Type B pancreatic cell (in vitro differentiated cells): ENCODE measurements at places on chromosomes 16 and 17.

DNA sequence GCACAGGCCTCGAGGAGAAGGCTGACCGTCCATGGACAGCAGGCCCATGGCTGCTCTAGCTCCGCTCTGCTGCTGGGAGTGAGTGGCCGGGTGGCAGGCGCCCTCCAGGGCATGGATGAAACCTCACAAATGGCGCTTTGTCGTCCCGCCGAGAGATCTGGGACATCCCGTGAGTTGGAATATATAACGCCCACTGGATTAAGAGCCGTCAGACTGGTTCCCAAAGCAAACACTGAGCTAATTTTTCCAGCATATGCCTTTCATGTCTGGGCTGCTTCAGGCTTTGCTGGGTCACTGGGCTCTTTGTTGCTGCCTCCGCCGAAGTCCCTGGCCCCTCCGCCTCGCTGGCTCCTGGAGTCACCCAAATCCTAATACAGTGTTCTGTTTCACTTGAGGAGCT is 266.3 kb downstream of the FOXL1 start:
- no peak for DNase-seq

DNA sequence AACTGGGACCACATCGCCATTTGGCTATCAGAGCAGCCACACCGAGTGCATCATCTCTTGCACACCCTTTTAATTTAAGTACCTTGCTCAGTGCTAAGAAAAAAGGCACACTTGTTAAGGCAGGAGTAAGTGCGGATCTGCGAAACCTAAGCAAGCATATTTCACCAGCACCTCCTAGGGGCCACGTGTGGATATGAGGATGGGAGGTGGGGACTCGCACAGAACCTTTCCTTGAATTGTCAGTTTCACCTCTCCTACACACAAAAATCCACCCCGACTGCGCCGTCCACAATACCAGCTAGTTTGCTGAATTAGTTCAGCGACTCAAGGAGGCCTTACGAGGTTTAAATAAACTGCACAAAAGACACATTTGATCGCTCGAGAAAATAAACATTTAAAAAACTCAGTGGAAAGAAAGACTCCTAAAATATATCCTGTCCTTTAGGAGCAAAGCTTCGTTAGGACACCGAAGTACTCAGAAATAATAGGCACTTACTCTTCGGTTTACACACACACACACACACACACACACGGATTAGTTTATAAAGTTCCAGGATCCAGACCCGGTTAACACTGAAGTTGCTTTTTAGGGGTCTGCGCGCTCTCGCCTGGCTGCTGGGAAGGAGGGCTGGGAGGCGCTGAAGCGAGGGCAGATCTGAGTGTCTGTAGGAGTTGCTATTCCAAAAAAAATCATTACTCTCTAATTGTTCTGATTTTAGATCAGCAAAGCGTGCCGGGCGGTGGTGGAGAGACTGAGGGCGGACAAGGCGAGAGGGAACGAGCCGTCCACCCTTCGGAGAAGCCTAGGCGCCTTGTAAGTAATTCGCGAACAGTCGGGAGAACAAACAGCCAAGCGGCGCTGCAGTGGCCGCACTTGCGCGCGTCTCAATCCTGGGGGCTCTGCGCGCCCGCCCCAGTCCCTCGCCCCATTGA is 1.0 kb upstream of the KCNJ2 start:
- DNase-seq = no peak

DNA sequence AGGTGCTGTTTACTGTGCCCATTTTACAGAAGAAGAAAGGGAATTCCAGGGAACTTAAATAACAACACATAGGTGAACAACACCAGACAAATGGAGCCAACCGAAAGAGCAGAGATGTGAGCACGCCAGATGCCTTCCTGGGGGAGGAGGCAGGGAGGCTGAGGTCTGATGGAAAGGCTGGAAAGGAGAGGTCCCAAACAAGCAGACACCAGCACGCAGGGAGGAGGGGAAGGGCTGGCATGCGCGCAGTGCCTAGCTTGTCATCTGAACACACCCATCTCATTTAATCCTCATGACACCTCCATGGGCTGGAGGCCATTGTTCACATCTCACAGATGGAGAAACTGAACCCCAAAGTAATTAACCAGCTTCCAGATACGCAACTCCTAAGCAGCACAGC is 20.9 kb upstream of the CACNG5 start:
- DNase-seq = no peak

GRCh38 chr17:40500709-40501108 is 714 bp downstream of the TNS4 start:
- DNase-seq = no peak

DNA sequence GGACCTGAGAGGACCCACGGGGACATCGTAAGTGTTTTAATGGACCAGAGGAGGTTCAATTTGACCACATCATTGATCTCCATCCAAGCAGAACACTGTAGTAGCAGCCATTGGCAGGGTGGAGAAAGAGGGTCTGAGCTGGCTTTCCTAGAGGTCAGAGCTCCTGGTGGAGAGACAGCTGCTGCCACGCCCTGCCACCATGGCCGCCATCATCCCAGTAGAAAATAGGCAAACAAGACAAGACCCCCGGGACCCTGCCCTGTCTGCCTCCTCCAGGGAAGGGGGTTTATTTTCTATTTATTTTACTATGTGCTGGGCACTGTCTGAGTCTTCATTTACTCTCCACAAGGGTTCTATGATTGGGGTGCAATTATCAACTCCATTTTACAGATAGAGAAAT is 11.4 kb upstream of the ITGA3 start:
- DNase-seq = no peak

- DNase-seq = no peak
These were observed 941.5 kb upstream of the EEF2KMT start for GRCh38 chr16:6038941-6039645.

GRCh38 chr16:60788631-60789030 is 1247.6 kb downstream of the CDH8 start:
- no peak for DNase-seq

DNA sequence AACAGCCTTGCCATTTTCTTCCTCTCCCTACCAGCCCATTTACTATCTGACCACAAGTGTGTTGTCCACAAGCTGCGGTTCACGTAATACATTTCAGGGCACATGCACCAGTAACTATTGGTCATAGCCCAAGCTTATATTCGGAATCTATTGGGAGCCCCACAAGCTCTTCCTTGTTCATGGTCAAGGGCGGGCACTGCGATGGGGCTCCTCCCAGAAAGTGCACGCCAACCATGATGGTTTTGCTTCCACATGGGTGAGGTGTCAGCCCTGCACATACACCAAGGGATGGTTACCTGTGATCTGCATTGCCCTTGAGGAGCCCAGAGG is 12.1 kb downstream of the THRA start:
- DNase-seq = no peak

GRCh38 chr16:67260426-67261063 is 11.8 kb downstream of the SLC9A5 start:
- no peak for DNase-seq

- no peak for DNase-seq
These were observed 1.8 kb downstream of the KCNJ2 start for GRCh38 chr17:70171159-70171558.

DNA sequence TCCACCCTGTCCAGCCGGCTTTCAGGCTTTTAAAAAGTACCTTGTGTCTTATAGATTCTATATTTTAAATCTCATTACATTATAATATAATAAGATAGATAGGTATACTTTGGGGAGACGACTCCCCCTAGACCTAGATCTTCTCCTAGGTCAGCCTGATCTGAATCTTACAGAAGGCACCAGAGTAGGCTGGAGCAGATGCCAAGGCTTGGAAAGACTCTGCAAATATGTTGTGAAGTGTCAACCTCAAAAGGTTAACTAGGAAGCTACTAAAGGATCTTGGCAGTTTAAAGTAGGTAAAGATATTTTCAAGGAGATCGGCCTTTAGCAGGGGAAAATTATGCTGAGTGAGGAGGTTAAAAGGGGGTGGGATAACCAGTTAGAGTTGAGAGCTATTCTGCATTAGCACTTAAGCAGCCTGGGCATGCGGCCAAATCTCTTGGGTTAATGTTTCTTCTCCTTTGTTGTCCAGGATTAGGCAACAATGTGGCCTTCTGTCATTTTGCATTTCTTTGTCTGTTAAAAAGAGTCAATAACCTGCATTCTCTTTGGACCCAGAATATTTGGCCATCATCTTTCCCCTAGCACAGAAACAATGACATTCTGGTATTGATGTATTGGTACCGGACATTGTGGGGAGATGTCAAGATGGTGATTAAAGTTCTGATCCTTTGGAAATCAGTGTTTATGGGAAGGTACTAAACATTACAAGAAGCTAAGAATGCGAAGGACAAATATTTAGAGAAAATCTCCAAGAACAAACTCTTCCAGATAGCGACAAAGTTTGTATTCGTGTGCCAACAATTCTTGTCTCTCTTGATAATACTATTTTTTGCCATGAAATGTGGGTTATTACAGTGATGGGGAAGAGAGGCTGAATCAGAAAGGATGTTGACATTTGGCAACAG is 51.2 kb upstream of the DHX40 start:
- peak; percentile 66 for DNase-seq

DNA sequence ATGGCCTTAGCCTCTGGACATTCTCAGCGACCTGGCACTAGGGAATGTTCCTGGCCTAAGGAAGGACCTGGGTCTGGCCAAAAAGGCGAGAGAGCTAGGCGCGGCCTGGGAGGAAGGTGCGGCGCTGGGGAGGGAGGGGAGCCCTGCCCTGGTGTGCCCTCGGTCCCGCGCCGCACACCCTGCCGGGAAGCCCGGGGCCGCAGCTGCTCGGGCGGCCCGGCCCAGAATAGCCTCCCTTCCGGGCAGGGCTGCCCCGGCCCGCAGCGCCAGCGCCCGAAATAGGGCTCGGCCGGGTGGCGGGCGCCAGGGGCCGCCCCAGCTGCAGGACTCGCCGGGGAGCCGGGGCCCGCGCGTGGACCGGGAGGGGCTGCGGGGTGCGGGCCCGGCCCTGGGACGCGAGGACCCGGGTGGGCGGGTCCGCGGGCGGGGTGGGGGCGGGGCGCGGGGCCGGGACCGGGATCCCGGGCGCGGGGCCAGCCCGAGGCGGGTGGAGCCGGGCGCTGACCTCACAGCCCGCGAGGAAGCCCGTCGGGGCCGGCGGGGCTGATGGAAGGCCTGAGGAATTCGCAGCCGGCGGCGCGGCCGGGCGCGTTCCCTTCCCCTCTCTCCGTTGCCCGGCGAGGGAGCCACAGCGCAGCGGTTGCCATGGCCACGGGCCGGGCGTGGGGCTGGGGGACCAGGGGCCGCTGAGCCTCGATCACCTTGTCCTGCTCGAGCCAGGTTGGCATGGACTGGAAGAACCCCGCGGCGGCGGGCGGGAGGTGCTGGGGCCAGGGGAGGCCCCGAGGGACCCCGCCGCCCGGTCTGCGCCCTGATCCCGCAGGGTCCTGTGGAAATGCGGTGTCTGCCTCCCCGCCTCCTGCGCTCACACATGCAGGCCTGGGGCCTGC is 18.1 kb downstream of the SOCS3 start:
- no peak for DNase-seq

GRCh38 chr16:19283637-19284036 is 1.9 kb upstream of the CLEC19A start:
- DNase-seq = no peak

GRCh38 chr16:48836636-48837035 is 226.7 kb upstream of the N4BP1 start:
- no peak for DNase-seq

DNA sequence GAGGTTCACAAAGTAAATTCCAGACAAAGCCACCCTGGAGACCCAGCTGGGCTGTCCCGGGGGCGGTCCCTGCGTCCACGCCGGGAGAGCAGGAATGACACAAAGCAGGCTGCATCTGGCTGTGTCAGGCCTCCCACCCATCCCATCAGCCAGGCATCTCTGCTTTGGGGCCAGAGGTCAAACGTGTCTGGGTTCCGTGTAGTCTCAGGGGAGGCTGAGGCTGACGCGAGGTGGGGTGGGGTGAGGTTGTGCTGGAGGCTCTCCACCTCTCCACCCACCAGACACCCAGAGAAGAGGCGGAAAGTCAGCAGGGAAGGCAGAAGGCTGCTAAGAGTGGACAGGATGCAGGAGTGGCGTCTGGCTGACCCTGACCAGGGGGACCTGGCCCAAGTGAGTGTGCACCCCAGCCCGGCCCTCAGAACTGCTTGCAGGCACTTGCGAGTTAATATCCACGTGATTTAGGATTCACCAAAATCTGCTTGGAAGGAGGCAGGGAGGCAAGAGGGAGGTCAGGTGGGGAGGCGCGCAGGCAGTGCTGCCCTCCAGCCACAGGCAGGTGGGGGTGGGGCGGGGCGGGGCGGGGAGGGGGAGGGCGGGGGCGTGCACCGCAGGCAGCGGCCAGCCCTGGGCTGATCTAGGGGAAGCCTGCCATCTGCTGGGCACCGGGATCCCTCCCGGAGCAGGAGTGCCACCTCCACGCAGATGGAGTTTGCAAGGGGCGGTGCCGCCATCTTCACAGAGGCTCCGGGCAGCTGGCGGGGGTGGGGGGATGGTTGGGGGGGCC is 44.3 kb downstream of the TBC1D16 start:
- peak; percentile 86 for DNase-seq

- DNase-seq = no peak
These were observed 77.0 kb downstream of the MYH13 start for GRCh38 chr17:10295728-10296343.

DNA sequence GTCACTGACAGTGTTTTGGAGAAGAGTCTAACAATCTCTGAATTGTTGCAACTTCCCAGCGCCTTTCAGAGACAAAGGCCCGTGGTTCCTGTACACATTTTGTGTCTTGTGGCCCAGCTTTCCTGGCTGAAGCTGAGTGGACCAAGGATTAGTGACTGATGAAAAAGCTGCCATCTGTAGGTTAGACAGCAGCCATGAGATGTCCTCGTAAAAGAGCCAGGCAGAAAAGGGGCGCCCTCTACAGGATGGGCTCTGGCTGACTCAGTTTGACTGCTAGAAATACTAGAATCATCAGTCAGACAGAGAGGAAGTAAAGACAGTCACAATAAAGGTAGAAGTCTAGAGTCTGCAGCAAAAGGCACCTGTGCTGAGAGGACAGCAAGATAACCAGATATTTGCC is 26.5 kb upstream of the NF1 start:
- DNase-seq = no peak

DNA sequence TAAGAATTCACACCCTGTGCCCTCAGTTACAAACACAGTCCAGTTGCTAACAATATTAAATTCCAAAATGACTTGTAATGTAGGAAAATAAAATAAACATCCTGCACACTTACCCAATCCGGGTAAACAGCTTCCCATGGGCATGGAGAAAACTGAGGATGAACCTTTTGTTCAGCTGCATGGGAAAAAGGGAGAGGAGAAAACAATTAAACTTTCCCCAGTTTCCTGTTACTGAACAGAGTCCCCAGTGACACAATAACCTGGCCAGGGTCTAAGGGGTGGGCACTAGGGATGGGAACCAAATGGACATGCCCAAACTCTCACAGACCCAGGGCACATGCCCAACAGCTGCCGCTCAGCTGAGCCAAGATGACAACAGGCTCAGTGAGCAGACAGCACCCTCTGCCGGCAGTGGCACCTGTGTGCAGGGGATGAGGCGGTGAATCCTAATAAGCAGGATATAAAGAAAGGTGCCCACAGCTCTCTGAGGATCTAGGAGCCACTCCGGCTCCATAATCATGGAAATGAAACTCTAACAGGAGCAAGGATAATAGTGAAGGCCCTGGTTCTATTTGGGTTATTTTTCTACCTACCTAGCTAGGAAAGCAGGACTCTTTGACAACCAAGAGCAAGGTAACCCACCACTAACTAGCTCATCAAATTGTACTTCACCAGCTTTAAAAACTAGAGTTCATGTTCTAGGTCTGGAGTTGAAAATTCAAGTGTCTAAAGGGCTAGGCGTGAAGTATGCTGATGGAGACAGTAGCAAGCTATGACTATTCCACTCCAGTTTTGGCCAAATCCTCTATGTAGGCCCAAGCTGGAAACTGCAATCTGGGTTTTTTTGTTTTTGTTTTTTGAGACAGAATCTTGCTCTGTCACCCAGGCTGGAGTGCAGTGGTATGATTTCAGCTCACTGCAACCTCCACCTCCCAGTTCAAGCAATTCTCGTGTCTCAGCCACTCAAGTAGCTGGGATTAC is 58.8 kb downstream of the SMG6 start:
- DNase-seq = peak; percentile 84
